Esophagus squamous epithelium (tissue), 5 donors: ENCODE measurements at places on chromosomes 12 and 14.

DNA sequence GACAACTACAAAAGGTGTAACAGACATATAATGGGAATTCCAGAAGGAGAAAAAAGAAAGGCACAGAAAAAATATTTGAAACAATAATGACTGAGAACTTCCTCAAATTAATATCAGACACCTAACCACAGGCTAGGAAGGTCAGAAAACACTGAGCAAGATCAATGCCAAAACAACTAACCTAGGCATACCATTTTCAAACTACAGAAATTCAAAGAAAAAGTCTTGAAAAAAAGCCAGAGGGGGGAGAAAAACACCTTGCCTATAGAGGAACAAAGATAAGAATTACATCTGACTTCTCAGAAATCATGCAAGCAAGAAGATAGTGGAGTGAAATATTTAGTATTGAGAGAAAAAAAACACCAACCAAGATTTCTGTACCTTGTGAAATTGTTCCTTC is 77.8 kb downstream of the RIN3 start:
- DNase-seq = no peak

- DNase-seq = no peak
These were observed 45.1 kb downstream of the SSH1 start for GRCh38 chr12:108812324-108812723.

GRCh38 chr12:46562625-46563225 is 190.2 kb upstream of the SLC38A2 start:
- no peak for DNase-seq

GRCh38 chr12:20946732-20947131 is 136.2 kb downstream of the SLCO1B3 start:
- no peak for DNase-seq

- no peak for DNase-seq
These were observed 67.5 kb downstream of the ETV6 start for GRCh38 chr12:11716794-11717518.

DNA sequence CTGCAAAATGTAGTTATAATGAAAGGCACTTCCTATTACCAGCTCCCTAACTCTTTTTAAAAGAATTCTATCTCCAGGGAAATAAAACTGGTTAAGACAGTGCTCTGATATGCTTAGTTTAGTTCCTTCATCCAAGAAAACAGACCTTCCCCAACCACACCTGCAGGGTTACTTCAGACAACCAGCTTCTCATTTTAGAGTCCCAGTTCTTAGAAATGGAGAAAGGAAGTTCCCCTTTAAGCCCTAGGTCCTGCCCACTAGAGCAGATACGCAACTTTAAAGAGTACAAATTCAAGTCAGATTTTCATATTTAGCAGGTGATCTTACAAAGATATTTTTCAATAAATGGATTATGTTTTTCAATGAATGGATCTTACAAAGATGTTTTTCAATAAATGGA is 4.4 kb upstream of the WSB2 start:
- DNase-seq = no peak

DNA sequence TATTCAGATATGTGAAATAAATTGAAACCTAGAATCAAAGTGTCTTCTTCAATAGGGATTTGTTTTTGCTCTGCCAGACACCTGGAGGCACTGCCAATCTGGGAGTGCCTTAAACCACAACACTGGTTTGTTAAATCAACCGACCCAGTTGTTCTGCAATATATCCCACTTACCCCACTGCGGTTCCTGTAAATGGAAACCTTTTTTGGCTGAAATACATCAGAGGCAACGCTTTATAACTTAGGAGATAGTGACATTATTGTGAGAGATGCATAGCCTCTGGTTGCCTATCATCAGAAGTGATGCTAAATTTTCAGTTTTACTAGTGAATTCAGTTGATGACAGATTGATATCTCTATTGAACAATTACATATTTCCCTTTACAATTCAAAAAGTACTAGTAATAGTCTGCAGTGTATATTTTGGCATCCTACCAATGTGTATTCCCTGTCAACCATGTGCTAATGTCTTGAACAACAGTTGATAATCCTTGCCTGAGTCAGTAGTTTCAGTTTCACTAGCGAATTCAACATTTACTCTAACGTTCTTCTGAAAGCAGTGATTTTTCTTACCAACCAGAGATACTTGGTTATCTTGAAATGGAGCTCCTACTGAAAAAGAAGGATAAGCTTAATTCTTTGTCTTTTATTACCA is 30.5 kb downstream of the PPP2R5C start:
- DNase-seq = no peak

DNA sequence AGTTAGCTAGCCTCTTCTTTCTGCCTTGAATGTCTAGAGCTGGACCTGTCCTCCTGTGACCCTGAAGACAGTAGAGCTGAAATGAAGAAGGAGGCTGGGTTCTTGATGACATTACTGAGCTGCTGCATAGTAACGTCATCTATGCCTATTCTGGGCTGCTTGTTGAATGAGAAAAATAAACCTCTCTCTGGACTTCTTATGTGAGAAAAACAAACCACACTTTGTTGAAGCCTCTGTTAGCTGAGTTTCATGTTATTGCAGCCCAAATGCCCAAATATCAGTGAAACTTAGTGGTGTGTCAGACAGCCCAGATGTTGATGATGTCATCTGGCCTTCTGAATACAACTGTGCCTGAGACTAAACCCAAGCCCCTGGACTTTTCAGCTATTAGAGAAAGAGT is 67.0 kb upstream of the MAX start:
- no peak for DNase-seq

DNA sequence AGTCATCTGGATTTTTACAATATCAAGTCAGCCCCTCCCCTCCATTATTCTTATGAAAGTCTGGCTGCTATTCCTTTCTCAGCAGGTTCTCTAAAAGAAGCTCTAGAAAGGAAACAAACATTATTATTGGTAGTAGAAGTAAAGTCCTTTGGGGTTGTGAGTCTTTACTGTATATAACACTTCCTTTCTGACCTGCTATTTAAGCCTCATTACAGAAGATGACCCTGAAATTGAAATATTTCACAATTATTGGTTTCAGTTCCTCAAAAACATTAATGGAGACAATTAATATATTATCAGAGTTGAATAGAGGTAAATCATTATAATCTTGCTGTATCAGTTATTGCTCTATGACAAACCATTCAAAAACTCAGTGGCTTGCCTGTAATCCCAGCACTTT is 19.3 kb downstream of the PLEKHA5 start:
- no peak for DNase-seq

DNA sequence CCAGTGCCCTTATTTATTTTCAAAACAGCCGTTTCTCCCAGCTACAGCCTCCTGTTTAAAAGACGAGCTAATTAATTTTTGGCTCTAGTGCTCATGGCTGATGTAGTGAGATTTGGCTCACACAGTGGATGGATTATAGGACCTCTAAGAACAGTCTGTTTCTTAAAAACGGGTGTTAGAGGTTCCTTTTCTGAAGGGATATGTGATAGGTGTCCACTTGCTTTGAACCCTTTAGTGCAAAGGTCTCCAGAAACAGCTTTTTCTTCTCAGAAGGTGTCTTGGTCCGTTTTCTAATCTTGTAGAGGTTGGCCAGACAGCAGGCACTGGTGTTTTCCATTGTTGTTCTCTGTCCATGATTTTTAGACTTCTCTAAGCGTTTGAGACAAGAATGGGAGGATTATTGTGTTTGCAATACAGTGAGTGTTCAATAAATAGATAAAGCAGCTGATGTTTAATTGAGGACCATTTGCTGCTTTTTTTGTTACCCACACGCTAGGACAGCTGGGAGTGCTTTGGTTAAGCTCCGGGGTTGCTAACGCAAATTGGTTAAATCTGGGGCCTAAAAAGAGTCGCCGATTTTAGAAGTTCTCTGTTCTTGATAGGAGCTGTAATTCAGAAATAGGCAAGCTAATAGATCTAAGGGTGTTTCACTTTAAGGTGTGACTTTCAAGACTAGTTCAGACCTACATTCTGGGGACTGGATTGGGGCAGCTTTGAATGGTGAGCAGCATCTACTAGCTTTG is 1.0 kb downstream of the BORCS5 start:
- no peak for DNase-seq

DNA sequence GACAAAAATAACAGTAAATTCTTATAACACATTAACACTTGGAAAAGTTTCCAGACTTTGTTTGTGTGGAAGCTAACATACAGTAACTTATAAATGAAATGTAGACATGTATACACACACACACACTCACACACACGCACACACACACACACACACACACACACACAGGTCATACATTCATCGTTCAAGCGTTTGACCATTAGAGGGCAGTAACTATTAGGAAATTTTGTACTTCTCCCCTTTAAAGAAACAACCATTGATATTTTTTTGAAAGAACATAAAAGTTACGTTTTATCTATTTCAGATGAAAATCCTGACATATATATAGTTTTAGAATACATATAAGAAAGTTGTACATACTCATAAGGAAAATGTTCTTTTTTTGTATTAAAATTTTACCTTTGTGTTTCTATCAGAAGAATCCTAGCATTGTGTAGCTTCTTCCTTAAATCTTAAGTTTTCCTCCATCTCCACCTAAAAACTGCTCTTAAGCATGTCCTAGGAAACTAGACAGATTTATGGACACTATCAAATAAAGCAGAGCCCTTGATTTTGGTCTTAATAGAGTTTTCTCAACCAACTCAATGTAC is 29.0 kb downstream of the PTPRQ start:
- no peak for DNase-seq

- no peak for DNase-seq
These were observed 841.1 kb downstream of the NRXN3 start for GRCh38 chr14:79011091-79011919.

DNA sequence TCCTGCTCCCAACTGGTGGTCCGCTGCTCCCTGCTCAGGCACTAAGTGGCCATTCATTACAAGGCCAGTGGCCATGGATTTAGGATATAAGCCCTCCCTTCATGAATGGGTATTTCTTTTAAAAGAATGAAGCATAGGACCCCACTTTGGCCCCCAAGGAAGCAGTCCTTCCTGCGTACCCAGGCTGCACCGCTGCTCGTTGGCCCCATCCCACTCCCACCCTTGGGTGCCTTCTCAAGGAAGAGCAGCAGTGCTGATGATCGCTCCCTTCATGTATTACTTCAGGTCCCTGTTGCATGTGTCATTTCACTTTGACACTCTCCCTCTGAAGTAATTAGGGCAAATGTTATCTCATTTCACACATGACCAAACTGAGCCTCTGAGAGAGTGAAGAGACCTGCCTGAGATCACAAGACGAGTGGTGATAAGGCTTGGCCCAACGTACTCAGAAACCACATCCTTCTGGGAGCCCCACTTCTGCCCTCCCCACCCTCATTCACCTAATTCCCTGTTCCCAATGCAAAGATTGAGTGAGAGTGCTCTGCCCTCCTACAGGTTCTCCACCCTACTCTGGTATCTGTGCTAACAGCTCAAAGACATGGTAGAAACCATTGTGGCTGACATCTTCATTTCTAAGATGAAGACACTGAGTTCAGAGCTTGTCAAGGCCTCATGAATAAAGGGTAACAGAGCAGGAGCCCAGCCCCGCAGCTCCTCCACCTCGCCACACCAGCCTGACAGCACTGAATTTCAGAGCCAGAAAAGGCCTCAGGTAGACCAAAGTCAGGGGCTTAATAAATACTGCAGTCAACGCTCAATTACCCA is 10.3 kb upstream of the KRT2 start:
- no peak for DNase-seq

GRCh38 chr12:54019924-54020590 is 8.2 kb upstream of the HOXC6 start:
- DNase-seq = no peak

DNA sequence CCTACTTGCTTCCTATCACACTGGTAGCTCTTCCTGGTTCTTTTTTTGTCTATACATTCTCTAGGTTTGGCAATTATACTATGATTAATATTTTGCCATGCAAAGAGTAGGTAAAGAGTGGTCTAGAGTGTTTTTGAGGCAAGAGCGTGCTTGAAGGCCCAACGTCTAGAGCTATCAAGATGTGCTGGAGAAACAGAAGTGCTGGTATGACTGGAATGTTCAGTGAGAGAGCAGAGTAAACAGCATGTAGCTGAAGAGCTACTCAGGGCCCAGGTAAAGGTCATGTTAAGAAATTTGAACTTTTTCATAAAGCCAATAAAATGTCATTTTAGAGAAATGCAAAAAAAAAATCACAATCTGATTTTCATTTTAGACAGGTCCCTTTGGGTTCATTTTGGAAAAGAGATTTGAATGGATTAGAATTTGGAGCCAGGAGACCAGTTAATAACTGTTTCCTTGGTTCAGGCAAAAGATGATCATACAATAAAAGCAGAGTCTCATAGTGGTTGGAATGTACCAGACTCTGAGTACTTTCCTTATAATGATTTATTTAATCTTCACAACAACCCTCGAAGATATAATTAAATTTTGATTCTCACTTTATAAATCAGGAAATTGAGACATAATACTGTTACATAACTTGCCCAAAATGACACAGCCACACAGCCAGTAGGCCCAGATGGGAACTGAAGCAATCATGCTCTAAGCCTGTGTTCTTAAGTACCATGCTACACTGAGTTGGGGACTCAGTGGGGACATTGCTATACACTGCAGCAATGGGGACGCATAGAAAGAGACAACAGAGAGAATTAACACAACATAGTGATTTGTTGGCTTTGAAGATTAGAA is 350.1 kb downstream of the NELL2 start:
- no peak for DNase-seq

DNA sequence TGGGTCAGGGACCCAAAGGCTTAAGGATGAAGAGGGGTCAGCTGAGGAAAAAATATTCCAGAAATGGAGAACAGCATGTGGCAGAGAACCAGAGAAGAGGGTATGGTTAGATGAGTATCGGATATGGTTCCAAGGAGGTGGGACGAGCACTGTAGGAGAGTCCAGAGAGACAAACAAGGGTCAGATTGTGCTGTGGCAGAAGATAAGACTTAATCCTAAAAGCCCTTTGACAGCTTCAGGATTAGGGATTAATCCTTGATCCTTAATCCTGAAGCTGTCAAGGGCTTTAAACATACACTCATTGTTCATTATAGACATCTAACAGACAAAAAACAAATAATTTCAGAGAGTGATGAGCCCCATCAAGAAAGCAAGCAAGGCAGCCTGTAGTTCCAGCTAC is 124.0 kb downstream of the SPTSSA start:
- DNase-seq = no peak
